ENCODE measurements at places on chromosomes 16 and 17.
A peak's percentile ranks its signal among the peaks of the same experiment; 100 is the strongest.

DNA sequence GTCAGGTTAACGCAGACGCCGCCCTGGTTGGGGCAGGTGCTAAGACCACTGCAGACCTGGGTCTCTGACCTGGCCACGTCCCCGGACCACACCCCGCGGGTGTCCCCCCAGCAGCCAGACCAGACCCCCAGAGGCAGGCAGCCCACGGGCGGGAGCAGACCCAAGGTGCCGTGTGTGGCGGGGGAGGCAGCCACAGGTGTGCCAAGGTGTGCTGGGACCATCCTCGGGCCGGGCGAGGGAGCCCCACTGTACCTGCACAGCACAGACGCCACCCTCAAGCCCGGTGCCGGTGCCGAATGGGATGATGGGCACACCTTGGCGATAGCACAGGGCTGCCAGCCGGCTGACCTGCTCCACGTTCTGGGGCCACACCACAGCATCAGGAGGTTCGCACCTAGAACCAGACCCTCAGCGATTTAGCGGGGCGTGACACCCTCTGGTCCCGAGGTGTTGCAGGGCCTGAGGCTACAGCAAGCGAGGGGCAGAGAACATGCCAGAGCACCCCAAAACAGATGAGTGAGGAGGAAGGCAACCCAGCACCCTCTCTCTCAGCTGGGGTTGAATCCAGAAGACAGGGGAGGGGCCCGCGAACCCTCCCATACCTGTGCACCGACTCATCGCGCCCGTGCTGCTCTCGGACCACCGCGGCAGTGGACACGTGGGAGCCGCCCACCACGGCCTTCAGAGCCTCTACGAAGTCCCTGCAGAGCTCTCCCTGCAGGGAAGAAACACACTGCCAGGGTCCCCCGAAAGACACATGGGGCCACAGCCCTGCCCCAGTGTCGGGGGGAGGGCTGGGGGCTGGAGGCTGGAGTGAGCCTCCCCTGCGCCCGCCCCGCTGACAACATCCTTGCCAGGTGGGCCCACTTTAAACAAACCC is 1.4 kb downstream of the LDHD start:
- DNase-seq = no peak

DNA sequence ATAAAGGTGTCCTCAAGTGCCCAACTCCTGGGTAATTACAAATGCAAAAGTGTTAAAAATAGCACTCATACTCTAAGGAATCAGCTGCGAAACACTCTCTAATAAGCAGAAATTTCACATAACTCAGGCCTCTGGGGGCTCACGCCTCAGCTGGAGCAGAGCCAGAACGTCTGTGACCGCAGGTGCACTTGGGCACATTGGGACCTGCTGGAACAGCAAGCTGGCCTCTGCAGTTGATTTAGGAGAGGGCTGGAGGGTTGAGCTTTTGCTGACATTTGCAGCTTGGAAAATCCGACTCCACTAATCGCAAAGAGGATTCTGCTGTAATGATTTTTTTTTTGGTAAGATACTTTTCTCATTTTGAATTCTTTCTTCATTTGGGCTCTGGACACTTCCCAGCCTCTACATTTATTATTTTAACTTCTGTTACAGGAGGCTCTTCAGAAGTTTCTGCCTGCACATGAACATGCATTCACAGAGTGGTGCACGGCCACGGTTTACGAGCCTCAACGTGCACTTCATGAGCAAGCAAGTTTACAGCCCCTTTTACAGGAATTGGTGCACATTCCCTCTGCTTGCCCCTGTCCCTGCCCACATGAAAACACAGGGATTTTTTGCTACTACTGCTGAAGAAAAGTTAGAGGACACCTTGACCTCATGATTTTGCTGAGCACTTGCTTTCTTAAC is 4.1 kb upstream of the SNTB2 start:
- no peak for DNase-seq

DNA sequence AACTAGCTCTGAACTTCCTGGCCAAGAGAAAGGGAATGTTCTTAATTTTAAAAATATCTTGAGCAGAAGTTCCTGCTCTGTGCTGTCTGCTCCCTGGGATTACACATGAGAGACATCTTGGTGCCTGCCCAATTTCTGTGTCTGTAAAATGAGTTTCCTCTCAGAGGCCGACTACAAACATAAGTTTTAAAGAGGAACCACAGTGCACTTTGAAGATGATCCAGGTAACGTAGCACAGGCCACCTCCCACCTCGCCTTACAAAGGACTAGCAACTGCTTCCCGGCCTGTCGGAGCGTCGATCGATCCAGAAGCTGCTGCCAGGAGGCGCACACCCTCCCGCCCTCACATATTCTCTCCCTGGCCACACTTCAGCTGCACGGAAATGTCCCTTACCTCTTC is 55.0 kb upstream of the ATP2A3 start:
- no peak for DNase-seq

- DNase-seq = no peak
Observed at GRCh38 chr16:83953796-83954576, 946 bp downstream of the OSGIN1 start.

- DNase-seq = no peak
Observed at GRCh38 chr17:82797061-82797460, 42.8 kb downstream of the ZNF750 start.

GRCh38 chr16:51012396-51012795 is 138.7 kb downstream of the SALL1 start:
- DNase-seq = no peak

DNA sequence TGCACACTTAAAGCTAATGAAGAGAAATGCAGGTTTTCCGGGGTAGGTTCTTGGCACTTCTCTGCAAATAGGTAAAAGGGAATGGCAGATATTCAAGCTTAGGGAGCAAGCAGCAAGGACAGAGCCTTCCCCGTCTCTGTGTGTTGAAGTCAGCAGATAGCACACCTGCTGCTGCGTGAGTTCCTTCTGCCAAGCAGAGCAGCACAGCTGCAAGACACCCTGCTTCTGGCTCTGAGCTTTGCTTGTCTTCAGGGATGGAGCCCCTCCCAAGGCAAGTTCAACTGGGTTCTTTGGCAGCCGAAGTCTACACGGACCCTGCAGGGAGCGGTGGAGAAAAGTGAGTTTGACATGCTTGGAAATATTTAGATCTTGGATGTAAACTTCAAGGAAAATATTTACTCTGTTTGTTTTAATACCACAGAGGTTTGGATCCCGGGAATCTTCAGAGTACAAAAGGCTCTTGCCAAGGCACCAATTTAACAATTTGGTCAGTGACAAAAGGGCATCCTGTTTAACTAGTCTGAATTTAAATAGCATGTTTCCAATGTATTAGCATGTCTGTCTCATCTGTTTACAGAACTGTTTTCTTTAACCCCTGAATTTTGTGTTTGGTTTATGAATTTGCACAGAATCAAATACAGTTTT is 113.4 kb upstream of the KCNJ16 start:
- DNase-seq = no peak

DNA sequence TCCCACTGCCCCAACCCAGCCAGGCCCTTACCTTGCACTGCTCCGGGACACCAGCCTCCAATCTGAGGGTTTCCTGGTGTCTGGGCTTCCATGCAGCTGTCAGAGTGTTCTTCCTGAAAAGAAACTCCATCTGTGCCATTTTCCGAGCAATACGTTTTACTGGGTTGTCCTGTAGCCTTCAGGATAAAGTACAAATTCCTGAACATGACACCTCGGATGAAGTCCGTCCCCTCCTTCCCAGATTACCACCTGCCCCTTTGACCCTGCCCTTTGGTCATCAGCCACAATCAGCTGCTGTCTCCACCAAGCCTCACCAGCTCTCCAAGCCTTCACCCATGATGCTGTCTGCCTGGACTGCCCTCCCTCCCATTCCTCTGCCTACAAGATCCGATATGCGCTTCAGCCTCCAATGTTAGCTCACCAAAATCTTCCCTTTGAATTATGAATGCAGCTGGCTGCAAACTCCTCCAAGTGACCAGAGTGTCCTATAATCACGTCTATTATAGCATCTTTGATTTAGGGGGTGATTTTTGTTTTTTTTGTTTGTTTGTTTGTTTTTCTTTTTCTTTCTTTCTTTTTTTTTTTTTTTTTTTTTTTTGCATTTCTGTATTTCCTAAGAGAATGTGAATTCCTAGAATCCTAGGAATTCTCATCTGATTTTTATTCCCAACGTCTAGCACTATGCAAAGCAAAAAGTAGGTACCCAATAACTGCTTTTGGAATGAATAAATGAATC is 60.6 kb upstream of the KIFC3 start:
- no peak for DNase-seq

DNA sequence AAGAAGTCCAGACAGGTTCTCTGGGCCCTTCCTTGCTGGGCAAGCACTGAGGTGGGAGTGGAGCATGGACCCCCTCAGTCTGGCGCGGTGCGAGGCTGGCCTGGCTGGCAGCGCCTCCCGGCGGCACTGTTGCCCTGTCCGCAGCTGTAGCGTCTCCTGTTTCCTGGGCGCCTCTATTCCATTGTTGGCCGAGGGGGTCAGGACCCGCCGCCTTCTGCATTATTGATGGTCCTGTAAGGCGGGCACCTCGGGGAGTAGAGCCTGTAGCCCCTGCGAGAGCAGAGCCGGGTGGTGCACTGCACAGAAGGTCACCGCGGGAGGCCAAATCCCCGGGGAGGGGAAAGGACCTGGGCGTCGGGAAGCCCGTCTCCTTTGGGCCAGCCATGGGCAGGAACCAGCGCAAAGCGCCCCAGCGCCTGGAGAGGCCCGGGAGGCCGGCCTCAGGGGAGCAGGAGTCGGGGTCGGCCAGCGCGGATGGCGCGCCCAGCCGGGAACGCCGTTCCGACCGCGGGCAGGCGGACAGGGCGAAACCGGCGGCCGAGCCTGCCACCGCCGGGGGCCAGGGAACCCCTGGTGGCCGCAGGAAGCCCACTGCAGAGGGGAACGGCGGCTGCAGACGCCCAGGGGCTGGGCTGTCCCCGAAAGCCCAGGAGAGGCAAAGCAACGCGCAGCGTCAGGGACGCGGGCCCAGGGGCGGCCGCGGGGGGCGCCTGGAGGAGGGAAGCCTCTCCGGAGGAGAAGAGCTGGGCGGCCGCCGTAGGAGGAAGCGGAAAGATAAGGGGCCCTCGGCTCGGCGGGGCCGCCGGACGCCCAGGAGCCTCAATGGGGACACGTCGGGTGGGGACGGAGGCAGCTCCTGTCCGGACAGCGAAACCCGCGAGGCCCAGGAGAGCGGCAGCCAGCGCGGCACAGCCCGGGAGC is at the start of gene MYO15B:
MYO15B (plus strand) TSS at position 126 of the 921 bp plus-strand sequence; CDS start at position 384, 258 bp downstream.
- peak; percentile 85 for DNase-seq

GRCh38 chr17:58219789-58220183 is 731 bp upstream of the MKS1 start:
- DNase-seq = no peak

DNA sequence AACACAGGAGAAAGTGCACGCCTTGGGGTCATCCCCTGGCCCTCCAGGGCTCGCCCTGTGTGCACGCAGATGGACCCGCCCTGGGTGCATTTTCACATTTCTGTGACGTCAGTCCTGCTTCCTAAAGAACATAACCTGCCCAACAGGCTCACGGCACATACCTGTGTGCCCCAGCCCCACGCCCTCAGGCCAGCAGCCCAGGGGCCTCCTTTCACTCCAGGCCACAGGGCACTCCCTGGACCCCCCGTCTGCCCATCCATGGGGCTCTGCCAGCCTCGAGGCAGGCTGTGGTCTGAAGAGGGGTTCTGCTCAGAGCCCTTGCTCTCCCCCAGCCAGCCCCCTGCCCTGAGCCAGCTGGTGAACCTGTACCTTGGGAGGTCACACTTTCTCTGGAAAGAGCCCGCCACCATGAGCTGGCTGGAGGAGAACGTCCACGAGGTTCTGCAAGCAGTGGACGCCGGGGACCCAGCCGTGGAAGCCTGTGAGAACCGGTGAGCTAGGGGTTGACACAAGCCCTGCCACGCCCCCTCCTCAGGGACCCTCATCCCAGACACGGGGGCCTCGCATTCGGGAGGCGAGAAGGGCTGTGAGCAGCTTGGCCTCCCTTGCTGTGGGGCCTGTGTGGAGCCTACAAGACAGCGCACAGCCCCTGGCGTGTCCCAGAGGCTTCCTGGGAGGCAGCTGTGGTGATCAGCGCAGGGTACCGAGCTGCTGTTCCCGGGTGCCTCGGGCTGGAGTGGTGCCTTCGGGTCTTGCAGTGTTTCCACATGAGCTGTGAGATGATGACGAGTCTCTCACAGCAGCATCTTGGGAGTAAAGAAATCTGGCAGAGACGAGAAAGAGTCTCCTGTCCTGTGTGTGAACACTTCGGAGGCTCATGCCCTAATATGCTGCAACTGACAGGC is 13.8 kb upstream of the MC1R start:
- no peak for DNase-seq

GRCh38 chr16:1781758-1782407 is 488 bp downstream of the SPSB3 start:
- DNase-seq = no peak

DNA sequence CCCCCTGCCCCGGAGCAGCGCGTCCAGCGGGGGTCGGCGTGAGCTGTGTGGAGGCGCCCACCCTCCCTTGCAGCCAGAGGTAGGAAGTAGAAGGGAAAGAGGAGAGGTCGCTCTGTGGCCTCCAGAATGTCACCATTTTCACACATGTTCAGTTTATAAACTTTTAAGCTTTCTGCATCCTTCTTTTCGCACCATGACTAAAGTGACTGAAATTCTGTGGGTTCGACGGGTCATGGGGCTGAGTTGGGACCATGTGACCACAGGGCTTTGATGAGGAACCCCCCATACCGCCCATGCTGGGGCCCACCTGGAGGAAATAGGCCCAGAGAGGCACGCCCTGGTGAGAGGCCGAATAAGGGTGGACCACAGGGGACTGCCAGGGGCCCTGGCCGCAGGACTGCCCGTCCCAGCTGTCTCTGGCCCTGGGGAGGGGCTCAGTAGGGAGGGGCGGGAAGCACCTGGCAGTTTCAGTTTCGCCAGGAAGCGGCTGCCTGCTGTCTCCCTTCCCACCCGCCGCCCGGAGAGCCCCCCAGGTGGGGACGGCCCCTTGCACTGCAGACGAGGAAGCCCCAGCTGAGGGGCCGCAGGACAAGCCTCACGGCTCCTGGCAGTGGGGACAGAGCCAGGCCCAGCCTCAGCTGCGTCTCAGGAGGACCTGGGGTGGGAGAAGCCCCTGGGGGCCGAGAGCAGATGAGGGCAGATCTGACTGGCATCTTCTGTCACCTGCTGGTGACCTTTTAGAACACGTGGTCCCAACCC is 9.0 kb downstream of the CBFA2T3 start:
- DNase-seq = no peak

DNA sequence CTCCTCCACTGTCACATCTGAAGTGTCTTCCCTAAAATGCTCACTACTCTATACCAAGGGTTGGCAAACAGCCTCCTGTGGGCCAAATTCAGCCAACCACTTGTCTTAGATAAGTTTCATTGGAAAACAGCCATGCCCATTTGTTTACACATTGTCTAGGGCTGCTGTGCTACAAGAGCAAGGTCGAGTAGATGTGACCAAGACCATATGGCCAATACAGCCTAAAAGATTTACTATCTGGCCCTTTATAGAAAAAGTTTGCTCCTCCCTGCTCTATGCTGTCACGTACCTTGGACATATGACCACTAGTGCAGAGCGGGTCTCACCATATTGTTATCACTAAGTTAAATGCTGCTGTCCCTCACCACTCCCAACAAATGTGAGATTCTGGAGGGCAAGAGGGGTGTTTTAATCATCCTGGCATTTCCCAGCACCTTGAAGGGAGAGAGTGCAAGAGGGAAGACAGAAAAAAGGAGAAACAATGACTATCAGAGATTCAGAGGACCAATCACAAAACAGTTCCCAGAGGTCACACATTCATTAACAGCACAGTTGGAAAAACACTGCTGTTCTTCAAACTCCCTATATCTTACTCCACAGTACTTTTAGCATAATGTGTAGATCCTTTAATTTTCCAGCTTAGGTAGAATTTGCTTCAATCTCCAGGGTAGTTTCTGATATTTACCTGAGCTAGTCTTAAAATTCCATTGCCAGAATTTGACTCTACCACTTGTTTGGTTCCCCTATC is 13.2 kb downstream of the LSM12 start:
- DNase-seq = no peak

- no peak for DNase-seq
Observed at GRCh38 chr17:29855686-29856085, 74.3 kb downstream of the SSH2 start.
